ENCODE measurements at places on chromosomes 6 and 20.

DNA sequence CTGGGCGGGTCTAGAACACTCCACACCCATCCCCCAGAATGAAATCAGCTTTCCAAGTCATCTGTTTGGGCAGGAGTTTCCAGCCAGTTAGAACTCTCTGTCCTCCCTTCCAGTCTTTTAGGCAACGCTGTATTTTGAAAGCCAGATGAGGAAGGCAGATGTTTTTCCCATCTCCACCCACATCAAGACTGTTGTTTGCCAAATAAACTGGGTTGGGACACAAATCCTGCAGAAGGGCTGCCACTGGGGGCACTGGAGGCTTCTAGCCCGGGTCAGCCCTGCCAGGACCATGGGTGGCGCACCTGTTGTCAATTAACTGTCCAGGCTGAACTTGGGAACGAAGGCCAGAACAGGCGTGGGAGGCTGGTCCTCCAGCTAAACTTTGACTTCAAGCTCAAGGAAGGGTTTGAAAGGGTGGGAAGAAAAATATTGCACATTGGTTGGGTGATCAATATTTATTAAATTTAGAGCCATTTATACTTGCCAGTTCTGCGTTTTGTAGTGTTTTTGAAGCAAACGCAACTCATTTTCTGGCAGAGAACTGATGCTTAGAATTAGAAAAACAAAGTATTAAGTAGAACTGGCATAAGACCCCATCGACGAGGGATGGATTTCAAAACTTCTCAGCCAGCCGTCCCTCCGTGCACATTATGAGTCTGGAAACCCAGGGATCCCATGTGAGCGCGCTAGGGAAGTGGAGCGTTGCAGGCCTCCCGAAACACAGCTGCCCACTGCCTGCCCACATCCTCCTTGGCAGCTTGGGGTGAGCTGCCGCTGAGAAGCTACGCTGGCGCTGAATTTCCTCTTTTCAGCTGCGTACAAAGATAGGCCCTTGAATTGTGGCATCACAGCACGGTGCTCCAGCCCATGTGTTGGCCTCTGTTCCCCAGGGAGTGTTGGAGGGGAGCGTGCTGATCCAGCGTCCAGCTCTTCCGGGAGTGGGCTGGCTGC lies 297.4 kb downstream of the QKI start:
- no peak for DNase-seq

DNA sequence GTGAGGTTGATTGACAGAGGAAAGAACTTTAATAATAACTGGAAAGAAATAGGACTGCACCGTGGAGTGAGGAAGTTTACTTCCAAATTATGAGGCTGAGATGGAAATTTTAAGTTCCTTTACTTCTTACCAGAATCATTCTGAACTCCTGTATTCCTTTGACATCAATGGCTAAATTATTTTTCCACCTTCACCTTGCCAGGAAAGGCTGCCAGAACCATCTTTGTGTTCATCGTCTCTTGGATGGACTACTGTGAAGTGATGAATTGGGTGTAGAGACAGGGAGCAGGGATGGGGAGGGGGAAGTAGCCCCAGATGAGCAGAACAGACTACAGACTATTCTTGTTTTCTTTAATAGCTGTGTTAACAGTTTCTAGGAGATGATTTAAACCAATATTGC lies 102.1 kb upstream of the CEP162 start:
- no peak for DNase-seq

- DNase-seq = no peak
These were observed 39.9 kb upstream of the TTPAL start for GRCh38 chr20:44435630-44436335.

GRCh38 chr20:42406826-42407225 lies 782.9 kb downstream of the PTPRT start:
- no peak for DNase-seq

GRCh38 chr20:26208296-26209091 lies 511.8 kb upstream of the ZNF337 start:
- no peak for DNase-seq

DNA sequence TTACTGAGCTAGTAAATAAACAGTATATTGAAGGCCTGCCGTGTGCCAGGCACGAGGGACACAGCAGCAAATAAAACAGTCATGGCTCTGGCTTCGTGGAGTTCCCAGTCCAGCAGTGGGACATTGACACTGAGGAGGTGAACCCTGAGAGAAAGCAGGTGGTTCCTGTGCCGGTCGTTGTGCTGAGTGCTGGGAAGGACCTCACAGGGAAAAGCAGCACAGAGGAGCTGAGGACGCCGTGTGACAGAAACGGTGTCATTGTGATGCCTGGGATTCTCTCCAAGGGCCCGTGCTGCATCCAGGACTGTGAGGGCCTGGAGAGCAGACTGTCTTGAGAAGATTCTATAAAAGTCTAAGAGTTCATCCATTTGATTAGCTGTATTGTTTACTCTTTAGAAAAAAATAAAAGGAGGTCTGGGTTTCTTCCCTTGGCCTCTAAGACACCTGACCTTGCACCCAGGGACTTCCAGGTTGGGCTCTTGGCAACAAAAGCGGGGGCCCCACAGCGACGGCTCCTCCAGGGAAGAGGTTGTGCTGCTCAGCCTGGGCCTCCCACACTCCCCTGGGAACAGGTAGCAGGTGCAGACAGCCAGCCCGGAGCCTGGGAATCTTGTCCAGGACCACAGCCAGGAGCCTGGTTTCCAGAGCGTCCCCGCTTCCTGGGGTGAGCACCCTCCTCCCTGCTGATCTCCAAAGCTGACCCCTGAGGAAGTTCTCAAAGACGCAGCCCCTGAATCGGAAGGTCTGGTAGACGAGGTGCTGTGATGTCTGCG lies 251.2 kb upstream of the PMEPA1 start:
- DNase-seq = peak; percentile 3

- no peak for DNase-seq
These were observed 628 bp upstream of the CHRNA4 start for GRCh38 chr20:63361519-63362435.

DNA sequence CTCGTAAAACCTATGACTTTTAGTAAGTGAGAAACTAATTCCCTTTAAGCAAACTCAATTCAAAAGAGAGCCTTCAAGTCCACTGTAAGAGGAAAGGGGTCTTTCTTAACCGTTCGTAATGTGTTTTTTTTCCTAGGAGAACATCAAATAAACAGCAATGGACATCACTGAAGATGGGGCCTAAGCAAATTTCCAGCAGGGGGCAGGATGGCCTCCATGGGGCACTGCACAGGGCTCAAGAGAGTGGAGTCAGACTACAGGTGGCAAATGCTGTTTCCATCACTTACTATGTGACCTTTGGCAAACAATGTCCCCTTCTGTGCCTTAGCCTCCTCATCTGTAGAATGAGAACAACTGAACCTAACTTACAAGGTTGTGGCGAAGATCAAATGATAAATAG lies 88.7 kb downstream of the ARHGAP18 start:
- no peak for DNase-seq

DNA sequence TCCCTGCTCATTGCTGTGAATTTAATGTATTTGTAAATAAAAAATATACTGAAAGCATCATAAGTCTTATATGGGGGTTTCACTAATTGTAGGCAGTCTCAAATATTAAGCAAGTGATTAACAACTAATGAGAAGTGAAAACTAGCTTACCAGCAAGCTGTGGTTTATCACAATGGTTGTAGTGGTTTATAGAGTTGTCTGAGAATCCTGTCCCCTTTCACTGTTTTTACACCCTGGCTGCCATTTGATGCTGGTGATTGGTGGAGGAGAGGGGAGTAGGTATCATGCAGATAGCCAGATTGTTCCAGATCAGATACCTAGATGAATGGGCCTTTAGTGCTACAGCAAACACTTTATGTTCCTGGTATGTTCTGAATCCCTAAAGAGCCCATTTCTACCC lies 6.0 kb downstream of the MKKS start:
- DNase-seq = no peak

DNA sequence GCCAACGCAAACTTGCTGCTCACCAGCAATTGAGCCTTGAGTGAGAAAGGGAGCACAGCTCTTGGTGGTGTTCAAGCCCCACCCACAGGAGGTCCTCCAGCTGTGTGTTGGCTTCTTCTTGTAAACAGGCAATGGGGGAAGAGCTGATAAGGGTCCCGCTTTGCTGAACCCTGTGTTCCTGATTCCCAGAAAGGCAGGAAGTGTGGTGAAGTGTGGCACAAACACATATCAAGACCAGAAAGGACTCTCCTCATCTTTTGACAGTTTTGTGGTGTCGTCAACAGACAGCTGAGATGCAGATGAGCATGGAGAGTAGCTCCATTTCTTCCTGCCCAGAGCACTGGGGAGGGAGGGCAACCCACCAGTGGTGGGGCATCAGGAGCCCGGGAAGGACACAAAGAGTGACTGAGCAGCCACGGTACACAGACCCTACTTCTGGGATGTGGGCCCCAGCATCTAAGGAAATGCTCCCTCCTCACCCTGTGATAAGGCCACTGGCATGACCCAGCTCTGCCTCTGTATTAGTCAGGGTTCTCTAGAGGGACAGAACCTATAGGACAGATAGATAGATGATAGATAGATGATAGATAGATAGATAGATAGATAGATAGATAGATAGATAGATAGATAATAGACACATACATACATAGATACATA lies 188.9 kb upstream of the TAB2 start:
- DNase-seq = no peak

DNA sequence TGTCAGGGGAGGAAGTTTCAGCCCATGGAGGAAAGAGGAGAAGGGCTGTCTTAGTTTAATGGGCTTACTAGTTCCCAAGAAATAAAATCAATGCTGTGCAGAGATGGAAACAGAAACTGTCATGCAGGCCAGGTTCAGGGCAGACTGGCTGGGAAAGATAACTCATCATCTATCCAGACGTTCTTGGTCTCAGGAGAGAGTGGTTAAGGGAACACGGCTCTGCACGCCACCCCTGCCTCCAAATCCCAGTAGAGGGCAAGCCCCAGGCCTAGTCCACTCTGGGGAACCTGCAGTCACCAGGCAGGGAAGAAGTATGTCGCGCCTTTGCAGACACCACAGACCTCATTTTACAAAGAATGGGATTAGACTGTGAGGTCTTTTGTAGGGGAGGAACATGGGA lies 12.5 kb downstream of the ALDH8A1 start:
- no peak for DNase-seq

DNA sequence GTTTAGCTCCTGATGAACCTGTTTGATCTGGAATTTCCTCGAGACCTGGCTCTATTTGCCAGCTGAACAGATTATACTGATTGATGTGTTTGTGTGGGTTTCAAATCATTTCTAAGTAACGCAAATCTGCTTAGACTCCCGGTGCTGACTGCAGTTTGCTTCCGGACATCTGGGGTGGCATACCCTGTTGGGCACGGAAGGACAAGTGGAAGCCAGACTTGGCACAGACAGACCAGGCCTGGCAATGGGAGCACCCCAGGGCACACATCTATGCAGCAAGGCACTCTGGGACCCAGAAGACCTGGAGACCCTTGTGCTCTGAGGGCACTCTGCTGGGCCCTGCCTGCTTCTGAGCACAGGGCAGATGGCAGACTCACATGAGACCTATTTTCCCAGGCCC lies 433.7 kb upstream of the CHD6 start:
- DNase-seq = no peak

DNA sequence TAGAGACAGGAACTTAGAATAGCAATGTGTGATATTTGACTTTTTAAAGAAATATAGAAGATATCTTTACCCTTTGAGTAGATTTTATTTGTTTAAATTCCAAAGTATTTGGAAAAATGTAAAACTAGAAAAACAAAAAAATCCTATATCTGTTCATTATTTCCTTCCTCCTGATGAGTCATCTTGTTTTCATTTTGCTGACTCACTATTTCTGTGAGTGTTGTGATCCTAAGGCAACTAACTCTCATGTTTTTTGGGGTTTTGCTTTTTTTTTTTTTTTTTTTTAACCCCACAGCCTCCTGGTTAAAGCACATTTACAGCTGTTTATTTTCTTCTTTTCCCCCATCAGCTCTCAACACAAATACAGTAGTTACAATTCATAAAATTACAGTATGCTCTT lies 37.8 kb upstream of the THEMIS start:
- DNase-seq = no peak

GRCh38 chr6:129643176-129643575 lies 66.8 kb downstream of the ARHGAP18 start:
- DNase-seq = no peak

DNA sequence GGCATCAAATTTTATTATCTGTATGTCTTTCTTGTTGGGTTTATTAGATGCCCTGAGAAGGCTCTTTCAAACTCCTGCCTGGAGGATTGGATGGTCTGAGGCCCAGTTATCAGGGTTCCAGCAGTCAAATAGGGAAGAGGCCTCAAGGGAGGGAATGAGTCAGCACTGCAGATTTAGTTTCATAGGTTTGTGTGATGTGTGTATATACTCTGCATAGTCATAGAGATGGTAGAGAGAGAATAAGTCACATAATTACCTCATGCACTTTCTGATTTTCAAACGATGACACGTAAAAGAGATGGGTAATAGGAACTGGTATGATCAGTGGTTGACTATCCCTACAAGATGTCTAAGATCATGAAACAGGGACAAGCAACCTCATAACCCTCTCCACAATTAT lies 82.1 kb downstream of the ADAT2 start:
- no peak for DNase-seq

- no peak for DNase-seq
These were observed 70.0 kb downstream of the CEBPB start for GRCh38 chr20:50260479-50261221.

GRCh38 chr6:3529232-3529631 lies 72.4 kb upstream of the SLC22A23 start:
- DNase-seq = no peak

GRCh38 chr6:146670161-146670560 lies 71.4 kb downstream of the ADGB start:
- no peak for DNase-seq

- no peak for DNase-seq
These were observed 801.9 kb downstream of the QKI start for GRCh38 chr6:164216368-164216767.

- no peak for DNase-seq
These were observed 26.7 kb upstream of the TTPAL start for GRCh38 chr20:44448753-44449546.

- DNase-seq = no peak
These were observed 59.8 kb upstream of the FAM83D start for GRCh38 chr20:38866265-38867061.

GRCh38 chr6:158772851-158773371 lies 46.3 kb downstream of the EZR start:
- DNase-seq = no peak

GRCh38 chr6:22956029-22956681 lies 386.8 kb downstream of the HDGFL1 start:
- peak; percentile 86 for DNase-seq

Data from LNCaP clone FGC (cell line).